H1 (cell line): ENCODE measurements at places on chromosomes 4 and X. TPM values are rescaled to one million over a fixed set of nuclear protein-coding genes. Genes with fewer than 3 reads are reported as not detected.
A peak's percentile ranks its signal among the peaks of the same experiment; 100 is the strongest.

CRMP1 gene
- total RNA-seq = 117 and 120 TPM in 2 replicates

GRCh38 chrX:46670316-46670715 lies 88.6 kb downstream of the SLC9A7 start:
- no peak for DNase-seq

SLC10A7 gene
- total RNA-seq = 2.5 and 2.9 TPM in 2 replicates

DNA sequence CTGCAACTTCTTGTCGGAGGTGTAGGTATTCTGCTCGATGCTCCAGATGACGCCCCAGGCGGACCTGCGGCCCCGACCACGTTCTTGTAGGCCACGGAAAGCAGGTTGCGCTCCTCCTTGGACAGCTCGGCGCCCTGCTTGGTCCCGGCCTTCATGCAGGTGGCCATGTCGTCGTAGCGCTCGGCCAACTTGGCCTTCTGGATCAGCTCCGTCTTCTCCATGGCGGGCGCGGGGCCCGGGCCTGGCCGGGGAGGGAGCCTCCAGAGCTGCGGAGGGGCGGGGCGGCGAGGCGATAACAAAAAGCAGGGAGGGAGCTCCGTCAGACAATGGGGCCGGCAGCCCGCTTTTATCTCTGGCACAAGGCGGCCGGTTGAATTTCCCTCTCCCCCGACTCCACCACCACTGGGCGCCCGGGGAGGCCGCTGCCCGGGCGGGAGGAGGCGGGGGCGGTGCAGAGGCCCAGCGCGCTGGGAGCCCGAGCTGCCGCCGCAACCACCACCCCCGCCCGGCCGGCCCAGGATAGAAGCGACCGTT lies 28.3 kb upstream of the DRP2 start:
- peak; percentile 15 for DNase-seq

DNA sequence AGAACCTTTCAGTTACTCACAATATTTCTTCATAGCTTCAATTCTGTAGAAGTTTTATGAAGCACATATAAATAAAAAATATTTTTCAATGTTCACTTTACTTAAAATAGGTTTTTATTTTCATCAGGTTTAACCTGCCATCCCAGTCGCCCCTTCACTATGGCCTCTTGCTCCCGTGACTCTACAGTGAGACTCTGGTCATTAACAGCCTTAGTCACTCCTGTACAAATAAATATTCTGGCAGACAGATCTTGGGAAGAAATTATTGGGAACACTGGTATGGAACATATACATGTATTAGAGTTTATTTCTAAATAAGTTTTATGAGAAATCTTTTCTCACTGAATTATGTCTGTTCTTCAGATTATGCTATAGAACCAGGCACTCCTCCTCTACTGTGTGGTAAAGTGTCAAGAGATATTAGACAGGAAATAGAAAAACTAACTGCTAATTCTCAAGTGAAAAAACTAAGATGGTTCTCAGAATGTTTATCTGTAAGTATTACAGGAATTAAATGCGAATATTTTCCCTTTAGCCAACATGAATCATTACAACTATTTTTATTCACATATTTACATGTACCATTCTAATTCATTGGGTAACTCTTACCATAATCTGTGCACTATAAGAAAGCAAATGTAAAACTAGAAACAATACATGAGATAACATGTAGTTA lies 45.6 kb downstream of the SPATA4 start:
- no peak for DNase-seq

DNA sequence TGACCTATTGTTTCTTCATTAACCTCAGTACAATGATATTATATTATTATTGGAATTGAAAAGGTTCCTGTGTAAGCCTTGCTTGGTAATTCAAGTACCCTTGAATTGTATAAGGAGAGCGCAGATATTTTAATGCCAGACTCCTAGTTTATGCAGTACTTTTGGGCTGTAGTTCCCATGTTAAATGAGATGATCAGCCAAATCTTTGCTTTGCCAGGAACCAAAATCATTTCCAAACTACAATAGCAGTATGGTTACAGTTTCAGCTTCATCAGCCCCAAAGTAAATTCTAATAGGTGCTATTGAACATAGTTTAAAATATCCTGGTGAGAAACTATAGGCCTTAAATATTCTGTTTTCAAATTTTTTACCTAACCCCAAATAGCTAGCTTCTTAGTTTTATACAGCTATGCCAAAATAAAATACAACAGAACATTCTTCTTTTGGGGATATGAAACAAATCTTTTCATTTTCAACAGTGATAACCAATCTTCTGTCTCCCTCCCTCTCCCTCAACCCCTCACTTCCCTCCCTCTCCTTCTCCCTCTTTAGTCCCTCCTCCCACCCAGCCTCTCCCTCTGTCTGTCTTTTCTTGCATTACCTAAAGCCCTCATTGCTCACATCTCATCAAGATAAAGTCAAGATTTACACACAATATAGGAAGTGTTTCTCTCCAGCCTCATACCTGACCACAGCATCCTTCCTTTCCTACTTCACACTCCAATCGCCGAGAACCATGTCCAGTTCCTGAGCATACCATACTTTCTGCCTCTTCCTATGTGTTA lies 190.1 kb downstream of the SHROOM3 start:
- DNase-seq = no peak

- DNase-seq = peak; percentile 89
Observed at GRCh38 chr4:155442267-155443105, 65.7 kb upstream of the MAP9 start.

- DNase-seq = no peak
Observed at GRCh38 chrX:40424259-40424658, 156.5 kb upstream of the ATP6AP2 start.

CT83 gene
- total RNA-seq = not detected in 2 replicates

DNA sequence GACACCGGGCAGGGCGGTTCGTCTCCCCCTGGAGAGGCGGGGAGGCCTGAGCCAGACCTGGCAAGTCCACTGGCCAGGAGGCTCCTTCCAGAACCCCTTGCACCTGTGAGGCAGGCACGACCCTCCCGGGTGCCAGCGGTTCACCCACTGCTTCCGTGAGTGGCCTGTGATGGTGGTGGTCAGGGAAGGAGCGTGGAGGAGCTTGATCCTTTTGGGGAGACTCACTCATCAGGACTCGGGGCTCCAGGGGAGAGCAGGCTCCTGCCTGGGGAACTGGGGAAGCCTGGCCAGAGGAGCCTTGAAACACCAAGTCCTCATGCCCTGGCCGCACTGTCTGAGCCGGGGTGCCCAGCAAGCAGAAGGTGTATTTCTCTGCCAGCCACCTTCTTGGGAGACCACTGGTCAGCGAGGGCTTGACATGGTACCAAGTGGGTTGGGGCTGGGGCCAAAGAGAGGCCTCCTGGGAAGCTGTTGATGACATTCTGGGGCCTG lies 860 bp downstream of the FAM50A start:
- no peak for DNase-seq

CSAG2 gene
- not detected in 2 replicates for total RNA-seq

AFF2 gene
- total RNA-seq = 7.3 TPM in 2 replicates

DNA sequence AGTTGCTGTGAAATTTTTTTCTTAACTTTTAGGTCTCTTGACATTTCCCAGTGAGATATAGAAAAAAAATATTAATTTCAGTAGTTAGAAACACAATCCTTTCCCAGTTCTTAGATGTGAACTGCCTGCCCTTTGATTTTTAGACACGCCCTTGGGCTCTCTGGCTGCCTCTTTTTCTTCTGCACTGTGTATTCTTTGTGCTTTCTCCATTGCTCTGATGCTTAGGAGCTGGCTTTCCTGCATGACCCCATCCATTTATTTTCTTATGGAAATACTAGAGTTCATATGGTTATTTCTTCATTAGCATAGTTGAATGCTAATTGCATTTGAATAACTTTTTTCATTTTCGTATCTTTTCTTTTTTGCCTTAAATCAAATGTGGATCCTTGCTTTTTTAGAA lies 224.9 kb upstream of the SMIM31 start:
- DNase-seq = no peak

- no peak for DNase-seq
Observed at GRCh38 chr4:111662496-111662895, 482.8 kb upstream of the FAM241A start.
